ENCODE measurements at places on chromosomes 7 and 10. TPM values are rescaled to one million over a fixed set of nuclear protein-coding genes. Genes with fewer than 3 reads are reported as not detected.

DNA sequence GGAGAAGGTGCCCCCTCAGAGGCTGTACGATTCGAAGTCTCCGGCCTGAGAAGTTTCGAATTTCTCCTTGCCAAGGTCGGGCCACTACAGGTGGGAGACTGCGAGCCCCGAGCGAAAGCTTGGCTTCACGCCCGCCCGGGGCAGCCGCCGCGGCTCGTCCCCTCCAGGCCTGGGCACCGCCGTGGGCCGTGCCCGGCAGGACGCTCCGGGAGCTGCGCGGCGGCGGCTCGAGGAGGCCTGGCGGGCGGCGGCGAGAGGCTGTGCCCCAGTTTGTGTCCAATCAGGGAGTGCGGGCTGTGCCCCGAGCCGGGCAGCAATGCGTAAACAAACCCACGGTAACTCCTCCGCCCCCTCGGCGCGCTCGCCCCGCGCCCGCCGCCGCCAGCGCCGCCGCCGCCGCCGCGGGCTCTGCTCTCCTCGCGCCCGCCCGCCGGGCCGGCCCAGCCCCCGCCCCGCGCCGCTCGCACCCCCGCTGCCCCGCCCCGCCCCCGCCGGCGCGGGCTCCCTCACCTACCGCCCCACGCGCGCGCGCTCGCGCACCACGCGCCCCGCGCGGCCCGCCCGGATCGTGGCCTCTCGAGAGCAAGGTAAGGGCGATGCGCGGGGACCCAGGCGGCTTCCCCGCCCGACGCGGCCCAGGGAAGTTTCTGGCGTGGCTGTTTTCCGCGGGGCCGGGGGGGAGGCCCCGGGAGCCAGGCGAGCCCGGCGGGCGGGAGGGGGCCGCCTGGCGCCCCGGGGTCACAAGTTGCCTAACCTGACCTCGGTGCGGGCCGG is 57.8 kb upstream of the PCGF5 start:
- DNase-seq, result peak; percentile 41
- peaks cover 8% of the 10 kb centered on the region for H3K4me1 ChIP-seq
- H3K27me3 ChIP-seq, result peaks cover 91% of the 10 kb centered on the region
- H3K4me3 ChIP-seq, result peak overlapping the region; percentile 64
- H3K36me3 ChIP-seq, result no peaks in the 10 kb centered on the region
- no peak overlapping the region for H3K27ac ChIP-seq

GRCh38 chr7:149001427-149002068 is 26.8 kb downstream of the PDIA4 start:
- H3K4me1 ChIP-seq, result no peaks in the 10 kb centered on the region
- H3K27ac ChIP-seq, result peak overlapping the region; percentile 4
- H3K4me3 ChIP-seq, result no peak overlapping the region
- peaks cover 44% of the 10 kb centered on the region for H3K36me3 ChIP-seq
- no peak for DNase-seq
- H3K27me3 ChIP-seq, result no peaks in the 10 kb centered on the region

DNA sequence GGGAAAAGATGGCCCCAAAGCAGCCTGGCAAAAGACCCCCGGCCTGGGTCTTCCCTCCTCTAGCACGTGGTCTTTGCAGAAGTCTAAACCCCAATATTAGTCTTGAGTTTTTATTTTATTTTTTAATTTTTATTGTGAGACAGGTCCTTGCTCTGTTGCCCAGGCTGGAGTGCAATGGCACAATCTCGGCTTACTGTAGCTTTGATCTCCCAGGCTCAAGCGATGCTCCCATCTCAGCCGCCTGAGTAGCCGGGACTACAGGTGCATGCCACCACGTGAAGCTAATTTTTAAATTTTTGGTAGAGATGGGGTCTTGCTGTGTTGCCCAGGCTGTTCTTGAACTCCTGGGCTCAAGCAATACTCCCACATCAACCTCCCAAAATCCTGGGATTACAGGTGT is 40.3 kb upstream of the MXI1 start:
- no peak for DNase-seq
- no peak overlapping the region for H3K27ac ChIP-seq
- H3K4me1 ChIP-seq, result peaks cover 53% of the 10 kb centered on the region
- no peaks in the 10 kb centered on the region for H3K36me3 ChIP-seq
- H3K4me3 ChIP-seq, result no peak overlapping the region

GRCh38 chr7:142896741-142897379 is 11.3 kb upstream of the TRPV6 start:
- H3K27ac ChIP-seq, result no peak overlapping the region
- peaks cover 13% of the 10 kb centered on the region for H3K4me1 ChIP-seq
- no peak for DNase-seq
- H3K4me3 ChIP-seq, result no peak overlapping the region
- H3K36me3 ChIP-seq, result no peaks in the 10 kb centered on the region

DNA sequence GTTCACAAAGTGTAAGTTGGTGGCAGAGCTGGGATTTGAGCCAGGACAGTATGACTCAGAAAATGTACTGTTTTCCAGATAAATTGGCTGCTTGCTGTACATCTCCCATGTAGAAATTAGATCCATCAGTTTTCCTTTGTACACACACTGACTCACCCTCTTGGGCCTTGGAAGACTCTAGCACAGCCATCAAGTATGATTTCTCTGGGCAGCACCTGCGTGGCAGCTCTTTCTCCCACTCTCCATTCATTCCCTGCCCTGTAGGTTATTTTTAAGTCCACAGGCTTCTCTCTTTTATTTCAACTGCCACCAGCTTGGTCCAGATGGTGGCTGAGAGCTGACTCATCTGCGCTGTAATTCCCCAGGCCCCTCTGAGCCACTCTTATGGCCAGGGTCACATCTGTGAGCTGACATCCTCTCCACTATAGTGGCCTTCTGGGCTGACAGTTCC is 28.3 kb upstream of the SDK1 start:
- DNase-seq, result no peak
- no peak overlapping the region for H3K27ac ChIP-seq
- no peaks in the 10 kb centered on the region for H3K36me3 ChIP-seq
- no peaks in the 10 kb centered on the region for H3K27me3 ChIP-seq
- H3K4me1 ChIP-seq, result no peaks in the 10 kb centered on the region

The SGCE gene
- 25.3 TPM for total RNA-seq

The LRRC61 gene
- total RNA-seq, result 27.7 TPM

All from WTC11 (cell line).